ENCODE measurements at places on chromosomes 3 and 15.

DNA sequence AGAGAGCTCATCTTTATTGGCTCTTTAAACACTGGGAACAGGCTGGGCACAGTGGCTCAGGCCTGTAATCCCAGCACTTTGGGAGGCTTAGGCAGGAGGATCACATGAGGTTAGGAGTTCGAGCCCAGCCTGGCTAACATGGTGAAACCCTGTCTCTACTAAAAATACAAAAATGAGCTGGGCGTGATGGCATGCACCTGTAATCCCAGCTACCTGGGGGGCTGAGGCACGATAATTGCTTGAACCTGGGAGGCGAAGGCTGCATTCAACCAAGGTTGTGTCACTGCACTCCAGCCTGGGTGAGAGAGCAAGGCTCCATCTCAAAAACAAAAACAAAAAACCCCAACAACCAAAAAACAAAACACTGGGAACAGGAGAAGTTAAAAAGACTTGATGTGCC, 72.1 kb downstream of the CHAC1 start:
- no peak for DNase-seq

- DNase-seq, result no peak
These were observed 52.3 kb downstream of the GABRB3 start for GRCh38 chr15:26720546-26720945.

DNA sequence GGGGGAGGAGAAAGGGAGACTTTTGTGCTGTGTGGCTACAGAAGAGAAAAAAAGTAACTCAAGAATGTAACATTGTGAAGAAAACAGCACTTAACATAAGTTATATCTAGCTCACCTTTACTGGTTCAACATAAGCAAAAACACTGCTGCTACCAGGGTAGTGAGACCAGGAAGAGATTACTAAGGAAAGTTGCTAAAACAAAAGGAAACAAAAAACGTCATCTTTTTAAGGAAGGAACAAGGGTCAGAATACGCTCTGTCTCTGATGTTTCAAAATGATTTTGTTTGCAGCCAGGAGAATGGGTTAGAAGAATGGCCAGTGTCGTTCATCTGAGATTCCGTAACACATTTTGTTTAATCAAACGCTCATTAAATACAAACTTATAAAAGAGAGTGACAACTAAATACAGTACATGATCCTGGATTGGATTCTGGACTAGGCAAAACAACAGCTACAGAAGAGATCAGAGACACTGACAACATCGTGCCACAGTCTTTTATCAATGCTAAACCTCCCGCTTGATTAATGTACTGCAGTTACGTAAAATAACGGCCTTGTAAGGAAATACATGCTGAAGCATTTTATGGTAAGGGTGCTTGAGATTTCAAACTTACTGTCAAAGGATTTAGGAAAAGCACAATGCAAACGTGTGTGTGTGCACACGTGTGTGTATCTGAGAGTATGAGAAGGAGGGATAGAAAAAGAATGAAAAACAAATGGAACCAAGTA, 67.7 kb downstream of the FOXP1 start:
- peak; percentile 64 for DNase-seq

- peak; percentile 66 for DNase-seq
These were observed 108.5 kb downstream of the SAMMSON start for GRCh38 chr3:70108072-70108471.

- DNase-seq, result no peak
These were observed 247.5 kb upstream of the LYSMD4 start for GRCh38 chr15:99980752-99981151.

DNA sequence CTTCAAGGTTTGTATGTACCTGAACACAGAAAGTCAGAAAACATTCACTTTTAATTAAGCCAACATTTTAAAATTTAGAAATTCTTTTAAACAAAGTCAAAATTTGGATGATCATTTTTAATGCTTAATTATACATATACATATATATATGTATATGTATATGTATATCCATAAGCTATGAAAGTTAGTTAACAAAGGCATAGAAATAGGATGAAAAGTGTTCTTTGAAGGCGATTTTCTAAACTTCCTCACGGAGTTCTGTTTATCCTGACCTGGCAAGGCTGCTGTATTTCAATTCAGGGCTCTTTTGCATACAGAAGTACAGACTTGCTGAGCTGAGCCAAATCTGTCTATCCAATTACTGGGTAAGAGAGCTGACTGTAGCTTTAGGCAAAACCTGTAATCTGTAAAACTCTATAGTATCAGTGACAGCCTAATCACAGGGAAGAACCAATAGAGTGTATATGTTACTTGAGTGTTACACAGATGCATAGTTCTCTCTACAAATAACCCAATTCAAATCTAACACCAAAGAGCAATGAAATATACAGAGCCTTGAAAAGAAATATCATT, 32.1 kb upstream of the THRB start:
- DNase-seq, result no peak

- no peak for DNase-seq
These were observed 100.2 kb downstream of the CGNL1 start for GRCh38 chr15:57476533-57476975.

GRCh38 chr15:90192961-90193786, 8.0 kb upstream of the SEMA4B start:
- peak; percentile 70 for DNase-seq

GRCh38 chr3:187832202-187832601, 86.9 kb upstream of the BCL6 start:
- DNase-seq, result no peak

DNA sequence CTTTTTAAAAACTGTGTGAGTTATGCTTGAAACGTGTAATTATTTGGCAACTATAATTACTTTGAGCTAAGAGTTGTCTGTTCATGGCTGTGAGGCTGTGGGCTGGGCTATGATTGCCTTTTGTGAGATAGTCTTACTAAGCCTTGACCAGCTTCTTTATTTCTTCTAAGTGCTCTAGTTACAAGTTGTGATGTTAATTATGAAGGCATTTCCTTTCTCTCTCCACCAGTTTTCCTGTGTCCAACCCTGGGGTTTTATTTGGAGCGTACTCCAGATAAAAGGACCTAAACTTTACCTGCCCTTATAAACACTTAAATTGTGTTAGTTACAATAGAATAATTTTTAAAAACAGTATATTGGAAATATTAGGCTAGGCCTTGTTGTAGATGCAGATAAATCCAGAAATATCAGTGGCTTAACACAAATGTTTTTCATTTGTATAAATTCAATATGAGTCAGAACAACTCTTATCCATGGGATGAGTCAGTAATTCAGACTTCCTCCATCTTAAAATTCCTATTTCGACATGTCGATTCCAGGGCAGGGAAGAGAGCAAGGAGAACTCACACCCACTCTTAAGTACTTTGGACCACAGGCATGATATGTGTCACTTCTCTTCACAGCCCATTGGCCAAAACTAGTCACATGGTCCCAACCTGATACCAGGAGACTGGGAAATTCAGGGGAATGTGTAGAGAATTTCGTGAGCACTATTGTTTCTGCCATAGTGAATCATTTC, 17.0 kb downstream of the TMEM62 start:
- DNase-seq, result peak; percentile 59

DNA sequence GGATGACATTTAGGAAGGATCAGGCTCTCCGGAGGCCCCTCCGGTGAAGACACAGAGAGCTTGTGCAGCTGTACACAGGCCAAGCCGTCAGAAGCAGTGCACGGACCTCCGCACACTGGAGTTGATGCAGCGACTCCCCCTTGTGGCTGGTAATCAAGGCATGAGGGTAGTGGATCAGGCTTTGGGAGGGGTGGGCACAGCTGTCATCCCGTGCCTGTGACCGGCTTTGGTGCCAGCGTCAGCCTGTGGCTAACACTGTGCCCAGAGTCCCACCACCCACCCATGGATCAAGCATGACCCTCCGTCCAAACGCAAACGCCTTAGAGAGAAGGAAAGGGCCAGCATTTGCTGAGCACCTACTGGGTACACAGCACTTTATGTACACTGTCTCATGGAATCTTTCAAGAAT, 8.2 kb upstream of the GRIP2 start:
- peak; percentile 60 for DNase-seq

GRCh38 chr15:95432878-95433405, 897.6 kb upstream of the NR2F2 start:
- no peak for DNase-seq

GRCh38 chr3:184471439-184471838, 90.1 kb upstream of the EPHB3 start:
- DNase-seq, result no peak

- DNase-seq, result no peak
These were observed 326.4 kb downstream of the SV2B start for GRCh38 chr15:91426412-91426811.

DNA sequence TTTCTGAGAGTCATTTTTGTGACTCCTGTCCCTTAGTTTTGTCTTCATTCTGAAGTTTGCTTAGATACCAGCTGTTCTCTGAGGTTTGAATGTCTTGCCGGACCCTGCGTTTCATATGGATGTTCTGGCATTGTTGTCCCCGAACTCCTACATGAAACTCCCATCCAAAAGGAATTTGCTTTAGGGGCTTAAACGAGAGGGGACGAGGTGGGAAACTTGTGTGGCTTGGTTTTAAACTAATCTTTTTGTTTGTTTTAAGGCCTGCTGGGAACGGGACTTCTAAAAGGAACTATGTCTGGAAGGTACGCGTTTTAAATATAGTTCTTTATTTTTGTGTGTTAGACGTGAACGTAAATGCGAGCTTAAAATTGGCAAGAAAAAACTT, 679 bp downstream of the RPL35A start:
- no peak for DNase-seq

- DNase-seq, result no peak
These were observed 410.4 kb downstream of the TUSC7 start for GRCh38 chr3:117120014-117120413.

- no peak for DNase-seq
These were observed 45.2 kb downstream of the ADAM10 start for GRCh38 chr15:58704155-58704865.

GRCh38 chr3:101189796-101190195, 130.6 kb downstream of the IMPG2 start:
- no peak for DNase-seq

GRCh38 chr3:197734667-197735318, 1.9 kb downstream of the RUBCN start:
- peak; percentile 79 for DNase-seq

GRCh38 chr3:134487406-134487805, 1.5 kb downstream of the CEP63 start:
- DNase-seq, result peak; percentile 91

GRCh38 chr3:33612607-33613006, 105.4 kb downstream of the CLASP2 start:
- DNase-seq, result no peak

DNA sequence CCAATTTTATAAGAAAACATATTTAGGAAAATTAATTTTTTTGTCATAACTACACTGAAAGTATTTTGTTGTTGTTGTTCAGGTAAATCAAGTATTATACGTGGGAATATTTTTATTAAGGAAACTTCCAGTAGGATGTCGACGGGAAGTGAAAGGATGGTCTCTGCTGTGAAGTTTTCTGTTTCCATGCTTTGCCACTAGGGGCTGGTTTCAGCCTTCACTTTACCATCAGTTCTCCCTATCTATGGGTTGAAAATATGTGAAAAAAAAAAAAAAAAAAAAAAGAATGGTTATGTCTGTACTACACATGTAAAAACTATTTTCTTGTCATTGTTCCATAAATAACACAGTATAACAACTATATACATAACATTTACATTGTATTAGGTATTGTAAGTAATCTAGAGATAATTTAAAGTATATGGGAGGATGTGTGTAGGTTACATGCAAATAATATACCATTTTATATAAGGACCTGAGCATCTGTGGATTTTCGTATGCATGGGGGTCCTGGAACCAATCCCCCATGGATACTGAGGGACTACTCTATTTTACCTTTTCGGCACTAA, 136.7 kb downstream of the SMAD6 start:
- DNase-seq, result peak; percentile 57

GRCh38 chr3:168051070-168051469, 44.7 kb downstream of the GOLIM4 start:
- DNase-seq, result no peak

- DNase-seq, result no peak
These were observed 5.0 kb upstream of the HES1 start for GRCh38 chr3:194130807-194131589.

- peak; percentile 31 for DNase-seq
These were observed 10.6 kb upstream of the POU1F1 start for GRCh38 chr3:87287011-87287410.
